Osteocyte (in vitro differentiated cells): ENCODE measurements at places on chromosomes 7 and 10.
A peak's percentile ranks its signal among the peaks of the same experiment; 100 is the strongest.

DNA sequence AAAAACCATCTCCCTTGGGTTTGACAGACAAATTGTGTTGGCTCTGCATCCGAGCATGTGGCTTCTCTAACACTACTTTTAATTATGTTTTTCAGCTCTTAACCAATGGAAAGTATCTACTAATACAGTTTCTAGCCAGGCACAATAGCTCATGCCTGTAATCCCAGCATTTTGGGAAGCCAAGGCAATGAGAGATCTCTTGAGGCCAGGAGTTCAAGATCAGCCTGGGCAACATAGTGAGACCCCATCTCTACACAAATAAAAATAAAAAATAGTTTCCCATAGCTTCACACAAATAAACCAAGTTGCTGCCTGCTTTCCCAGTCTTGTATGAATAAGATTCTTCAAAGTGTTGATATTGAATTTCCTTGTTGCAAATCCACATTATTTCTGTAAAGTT is 13.8 kb upstream of the ARHGAP12 start:
- no peaks in the 10 kb centered on the region for H3K36me3 ChIP-seq
- no peak overlapping the region for H3K27ac ChIP-seq
- no peaks in the 10 kb centered on the region for H3K27me3 ChIP-seq

GRCh38 chr10:129605986-129606518 is 139.0 kb downstream of the MGMT start:
- no peak for DNase-seq
- H3K27me3 ChIP-seq = no peaks in the 10 kb centered on the region
- no peaks in the 10 kb centered on the region for H3K36me3 ChIP-seq
- no peaks in the 10 kb centered on the region for H3K4me1 ChIP-seq
- H3K27ac ChIP-seq = no peak overlapping the region

- H3K4me3 ChIP-seq = no peak overlapping the region
- peaks cover 2% of the 10 kb centered on the region for H3K36me3 ChIP-seq
- no peaks in the 10 kb centered on the region for H3K27me3 ChIP-seq
- H3K27ac ChIP-seq = no peak overlapping the region
- peaks cover 13% of the 10 kb centered on the region for H3K4me1 ChIP-seq
- DNase-seq = no peak
Measured at GRCh38 chr7:70237256-70237655, 639.0 kb downstream of the AUTS2 start.

- H3K36me3 ChIP-seq = no peaks in the 10 kb centered on the region
- H3K27ac ChIP-seq = no peak overlapping the region
- peak; percentile 57 for DNase-seq
- H3K4me3 ChIP-seq = no peak overlapping the region
Measured at GRCh38 chr10:77687621-77688020, 50.0 kb upstream of the KCNMA1 start.

DNA sequence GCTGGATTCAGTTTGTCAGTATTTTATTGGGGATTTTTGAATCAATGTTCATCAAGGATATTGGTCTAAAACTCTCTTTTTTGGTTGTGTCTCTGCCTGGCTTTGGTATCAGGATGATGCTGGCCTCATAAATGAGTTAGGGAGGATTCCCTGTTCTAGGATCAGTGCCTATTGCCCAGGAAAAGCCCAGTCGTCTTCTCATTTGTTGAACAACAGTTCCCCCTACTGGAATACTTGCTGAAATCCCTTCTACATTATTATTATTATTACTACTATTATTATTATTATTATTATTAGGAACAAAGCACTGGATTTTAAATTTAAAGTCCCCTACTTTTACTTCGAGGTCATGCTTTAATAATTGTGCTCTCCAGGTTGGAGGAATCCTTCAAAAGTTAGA is 528.9 kb downstream of the MAGI2 start:
- no peaks in the 10 kb centered on the region for H3K4me1 ChIP-seq
- DNase-seq = no peak
- H3K4me3 ChIP-seq = no peak overlapping the region
- H3K27me3 ChIP-seq = peaks cover 2% of the 10 kb centered on the region
- no peaks in the 10 kb centered on the region for H3K36me3 ChIP-seq

DNA sequence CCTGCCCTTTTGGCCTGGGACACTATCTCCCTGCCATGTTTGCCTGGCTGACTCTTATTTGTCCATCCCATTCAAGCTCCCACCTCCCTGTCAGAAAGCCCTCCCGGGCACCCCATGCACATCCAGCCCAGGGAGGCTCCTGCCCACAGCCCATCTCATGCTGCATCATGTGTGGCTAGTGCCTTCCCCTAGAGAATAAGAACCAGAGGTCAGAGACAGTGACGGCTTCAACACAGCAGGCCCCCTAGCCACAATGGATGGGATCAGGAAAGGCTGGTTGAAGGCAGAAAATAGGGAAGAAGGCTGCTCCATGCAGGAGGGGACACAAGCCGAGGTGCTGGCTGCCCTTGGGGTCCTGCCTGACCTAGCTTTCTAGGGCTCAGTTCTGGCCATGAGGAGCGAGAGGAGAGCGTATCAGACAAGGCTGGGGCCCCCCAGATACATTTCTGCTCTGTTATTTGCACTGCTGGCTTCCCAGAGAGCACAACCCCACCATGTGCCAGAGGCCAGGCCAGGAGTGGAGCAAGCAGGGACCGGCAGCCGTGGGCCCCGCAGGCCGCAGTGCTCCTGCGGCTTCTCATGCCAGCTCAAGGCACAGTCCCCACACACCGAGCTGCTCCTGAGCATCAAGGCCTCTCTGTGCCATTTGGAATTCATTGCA is 161.1 kb upstream of the ZMIZ1 start:
- DNase-seq = no peak
- peaks cover 6% of the 10 kb centered on the region for H3K27me3 ChIP-seq

DNA sequence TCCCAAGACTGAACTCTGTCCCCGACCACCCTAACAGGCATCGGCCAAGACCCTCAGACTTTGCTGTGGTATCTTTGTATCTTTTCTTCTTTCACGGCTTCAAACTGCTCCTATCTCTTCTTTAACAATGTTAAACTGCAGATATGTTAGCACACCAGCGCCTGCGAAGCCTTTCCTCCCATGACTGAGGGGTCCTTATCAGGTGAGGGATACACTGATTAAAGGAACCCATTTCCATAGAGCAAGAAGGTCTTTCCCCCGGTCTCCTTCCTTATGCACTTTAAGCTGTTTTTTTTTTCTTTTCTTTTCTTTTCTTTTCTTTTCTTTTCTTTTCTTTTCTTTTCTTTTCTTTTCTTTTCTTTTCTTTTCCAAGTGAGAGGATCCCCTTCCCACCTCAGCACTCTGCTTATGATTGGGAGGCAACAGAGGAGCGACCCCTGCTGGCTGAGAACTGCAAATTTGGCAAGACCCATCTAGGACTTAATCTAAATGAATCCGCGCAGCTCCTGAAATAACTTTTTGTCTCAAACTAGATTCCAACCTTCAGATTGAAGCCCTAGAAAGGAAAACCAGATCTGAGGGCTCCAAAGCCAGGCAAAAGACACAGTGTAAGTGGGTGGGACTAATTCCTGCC is 109.9 kb downstream of the ITGB8 start:
- peaks cover 2% of the 10 kb centered on the region for H3K27me3 ChIP-seq
- no peaks in the 10 kb centered on the region for H3K36me3 ChIP-seq
- no peak overlapping the region for H3K27ac ChIP-seq
- no peak overlapping the region for H3K4me3 ChIP-seq

GRCh38 chr10:102375867-102376266 is 19.6 kb upstream of the NFKB2 start:
- no peak overlapping the region for H3K27ac ChIP-seq
- no peaks in the 10 kb centered on the region for H3K27me3 ChIP-seq
- no peak overlapping the region for H3K4me3 ChIP-seq
- H3K36me3 ChIP-seq = peaks cover 43% of the 10 kb centered on the region

DNA sequence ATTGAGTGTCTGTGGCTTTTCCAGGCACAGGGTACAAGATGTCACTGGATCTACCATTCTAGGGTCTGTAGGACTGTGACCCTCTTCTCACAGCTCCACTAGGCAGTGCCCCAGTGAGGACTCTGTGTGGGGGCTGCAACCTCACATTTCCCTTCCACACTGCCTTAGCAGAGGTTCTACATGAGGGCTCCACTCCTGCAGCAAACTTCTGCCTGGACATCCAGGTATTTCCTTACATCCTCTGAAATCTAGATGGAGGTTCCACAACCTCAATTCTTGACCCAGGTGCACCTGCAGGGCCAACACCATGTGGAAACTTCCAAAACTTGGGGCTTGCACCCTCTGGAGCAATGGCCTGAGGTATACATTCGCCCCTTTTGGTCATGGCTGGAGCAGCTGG is 183.7 kb downstream of the KCND2 start:
- H3K27me3 ChIP-seq = peaks cover 2% of the 10 kb centered on the region
- H3K36me3 ChIP-seq = no peaks in the 10 kb centered on the region
- DNase-seq = no peak
- H3K4me3 ChIP-seq = no peak overlapping the region

- H3K27me3 ChIP-seq = no peaks in the 10 kb centered on the region
- DNase-seq = no peak
- no peaks in the 10 kb centered on the region for H3K36me3 ChIP-seq
- no peak overlapping the region for H3K27ac ChIP-seq
- peaks cover 4% of the 10 kb centered on the region for H3K4me1 ChIP-seq
Measured at GRCh38 chr7:110803602-110804143, 287.3 kb upstream of the LRRN3 start.

GRCh38 chr7:30501264-30501663 is 3.4 kb downstream of the GGCT start:
- no peak for DNase-seq
- H3K36me3 ChIP-seq = peaks cover 12% of the 10 kb centered on the region
- H3K4me3 ChIP-seq = no peak overlapping the region

DNA sequence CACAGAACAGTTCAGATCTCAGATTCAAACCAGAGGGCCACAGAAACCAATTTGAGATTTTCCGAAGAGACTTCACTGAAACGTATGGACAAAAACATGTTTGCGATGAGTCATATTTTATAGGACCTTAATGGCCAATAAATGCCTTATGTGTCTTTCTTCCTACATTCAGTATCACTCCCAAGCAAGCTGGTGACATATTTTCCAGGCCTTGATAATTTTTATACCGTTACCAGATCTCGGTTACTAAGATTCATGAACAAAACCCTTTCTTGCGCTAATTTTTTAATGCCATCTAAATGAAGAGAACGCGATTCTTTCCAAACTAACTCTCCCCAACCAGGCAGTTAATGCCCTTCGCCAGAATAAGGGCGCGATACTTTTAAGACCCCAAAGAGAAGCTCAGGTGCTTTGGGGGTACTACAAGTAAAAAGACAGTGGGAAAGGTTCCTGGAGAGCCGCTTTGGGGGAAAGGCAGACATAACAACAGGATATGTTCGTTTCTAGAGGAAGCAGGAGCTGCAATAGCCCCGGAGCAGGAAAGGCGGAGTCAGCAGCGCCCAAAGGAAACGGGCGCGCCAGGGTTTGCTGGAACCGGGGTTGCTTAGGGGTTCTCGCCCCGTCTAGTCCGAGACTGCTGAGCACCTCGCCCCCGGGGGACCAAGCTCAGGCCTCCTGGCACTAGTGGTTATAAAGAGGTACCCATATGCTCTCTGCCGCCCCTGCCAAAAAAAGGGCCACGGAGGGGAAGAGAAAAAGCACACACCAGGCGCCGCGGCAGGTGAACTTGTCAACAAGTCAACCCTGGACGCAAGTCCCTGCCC is 884 bp downstream of the ICA1 start:
- H3K4me3 ChIP-seq = peak overlapping the region; percentile 68
- peaks cover 51% of the 10 kb centered on the region for H3K27me3 ChIP-seq
- H3K27ac ChIP-seq = peak overlapping the region; percentile 15
- no peaks in the 10 kb centered on the region for H3K36me3 ChIP-seq

- H3K27ac ChIP-seq = peak overlapping the region; percentile 98
- no peaks in the 10 kb centered on the region for H3K27me3 ChIP-seq
Measured at GRCh38 chr10:79400146-79401004, 45.0 kb downstream of the ZCCHC24 start.

GRCh38 chr10:1737222-1738061 is at the start of gene ADARB2:
TSS of gene ADARB2 (minus strand) at chr10:1737525.
- DNase-seq = peak; percentile 87
- H3K27me3 ChIP-seq = peaks cover 67% of the 10 kb centered on the region
- H3K4me1 ChIP-seq = peaks cover 25% of the 10 kb centered on the region
- H3K36me3 ChIP-seq = no peaks in the 10 kb centered on the region
- H3K27ac ChIP-seq = no peak within 1 kb of the TSS
- peak within 1 kb of the TSS; percentile 90 for H3K4me3 ChIP-seq

GRCh38 chr7:81641873-81642272 is 128.0 kb downstream of the HGF start:
- peaks cover 42% of the 10 kb centered on the region for H3K4me1 ChIP-seq
- no peaks in the 10 kb centered on the region for H3K27me3 ChIP-seq
- H3K27ac ChIP-seq = peak overlapping the region; percentile 95
- DNase-seq = no peak

DNA sequence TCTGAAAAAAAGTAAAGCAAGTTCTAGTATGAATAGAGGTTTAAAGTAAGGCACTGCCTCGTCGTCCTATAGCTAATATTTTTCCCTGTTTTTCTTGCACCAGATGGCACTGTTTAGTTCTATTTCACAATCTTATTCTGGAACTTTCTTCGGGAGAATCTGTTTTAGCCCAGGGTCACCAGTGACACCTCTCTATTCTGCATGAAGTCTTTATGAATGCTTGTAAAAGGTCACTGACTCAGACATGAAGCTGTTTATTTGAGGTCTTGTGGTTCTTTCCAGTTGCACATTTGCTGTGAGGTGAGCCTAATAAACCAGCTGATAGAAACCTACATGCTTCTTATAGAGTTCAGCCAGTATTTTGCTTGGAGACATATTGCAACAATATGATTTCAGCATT is 444.3 kb downstream of the AUTS2 start:
- no peak overlapping the region for H3K4me3 ChIP-seq
- no peak for DNase-seq
- no peaks in the 10 kb centered on the region for H3K27me3 ChIP-seq
- peaks cover 56% of the 10 kb centered on the region for H3K4me1 ChIP-seq
- no peaks in the 10 kb centered on the region for H3K36me3 ChIP-seq
- H3K27ac ChIP-seq = no peak overlapping the region

GRCh38 chr10:89923661-89924060 is 222.3 kb downstream of the KIF20B start:
- no peak for DNase-seq
- peaks cover 3% of the 10 kb centered on the region for H3K4me1 ChIP-seq
- no peaks in the 10 kb centered on the region for H3K36me3 ChIP-seq
- no peak overlapping the region for H3K4me3 ChIP-seq
- H3K27ac ChIP-seq = no peak overlapping the region

GRCh38 chr10:132446195-132446581 is 49.2 kb downstream of the PWWP2B start:
- H3K4me1 ChIP-seq = peaks cover 43% of the 10 kb centered on the region
- H3K27ac ChIP-seq = peak overlapping the region; percentile 93
- H3K4me3 ChIP-seq = peak overlapping the region; percentile 35
